Large intestine (tissue), 12 donors: ENCODE measurements at places on chromosomes 2 and 18. TPM values are rescaled to one million over a fixed set of nuclear protein-coding genes. Genes with fewer than 3 reads are reported as not detected.

DNA sequence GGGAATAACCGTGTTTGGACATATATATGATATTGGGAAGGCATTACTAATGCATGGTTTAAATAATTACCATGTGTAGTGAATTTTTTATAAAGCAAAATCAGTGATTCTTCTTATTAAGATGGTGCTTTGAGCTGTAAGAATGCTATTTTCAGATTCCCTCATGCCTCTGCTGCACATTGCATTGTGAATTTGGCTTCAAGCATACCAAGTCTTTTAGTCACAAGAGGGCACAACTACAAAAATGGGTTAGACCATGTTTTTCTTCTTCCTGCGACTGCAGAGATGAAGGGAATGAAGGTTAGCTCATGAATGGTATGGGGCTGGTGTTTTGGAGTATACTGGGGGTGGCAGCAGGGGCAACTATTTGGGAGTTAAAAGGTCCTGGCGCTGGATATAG is 320.1 kb downstream of the SLC4A3 start:
- no peak for DNase-seq

DNA sequence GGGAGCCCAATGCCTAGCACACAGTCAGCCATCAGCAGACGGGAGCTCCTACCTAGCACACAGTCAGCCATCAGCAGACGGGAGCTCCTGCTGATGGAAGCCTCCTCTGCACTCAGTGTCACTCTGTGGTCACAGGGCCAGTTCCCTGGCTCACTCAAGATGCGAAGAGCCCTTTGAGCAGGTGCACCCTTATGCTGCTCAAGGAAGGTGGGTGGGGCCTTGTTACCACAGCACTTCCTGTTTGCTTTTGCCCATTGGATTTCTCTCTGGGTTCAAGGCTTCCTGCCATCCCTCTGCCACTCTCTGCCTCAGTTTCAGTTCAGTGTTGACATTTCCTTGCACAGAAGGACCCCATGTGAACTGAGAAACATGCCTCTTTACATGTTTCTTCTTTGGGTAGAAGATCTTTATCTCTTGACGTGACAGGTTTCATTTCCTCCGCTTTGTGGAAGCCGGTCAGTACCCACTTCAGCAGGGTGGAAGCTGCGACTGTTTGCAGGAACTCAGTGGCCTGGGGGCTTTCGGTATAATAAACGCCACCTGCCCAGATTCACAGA is 11.6 kb downstream of the TRIB2 start:
- DNase-seq = no peak

GRCh38 chr18:76546436-76546835 is 51.4 kb upstream of the ZNF516 start:
- DNase-seq = no peak

- DNase-seq = no peak
Measured at GRCh38 chr2:37394263-37394662, 49.8 kb downstream of the QPCT start.

DNA sequence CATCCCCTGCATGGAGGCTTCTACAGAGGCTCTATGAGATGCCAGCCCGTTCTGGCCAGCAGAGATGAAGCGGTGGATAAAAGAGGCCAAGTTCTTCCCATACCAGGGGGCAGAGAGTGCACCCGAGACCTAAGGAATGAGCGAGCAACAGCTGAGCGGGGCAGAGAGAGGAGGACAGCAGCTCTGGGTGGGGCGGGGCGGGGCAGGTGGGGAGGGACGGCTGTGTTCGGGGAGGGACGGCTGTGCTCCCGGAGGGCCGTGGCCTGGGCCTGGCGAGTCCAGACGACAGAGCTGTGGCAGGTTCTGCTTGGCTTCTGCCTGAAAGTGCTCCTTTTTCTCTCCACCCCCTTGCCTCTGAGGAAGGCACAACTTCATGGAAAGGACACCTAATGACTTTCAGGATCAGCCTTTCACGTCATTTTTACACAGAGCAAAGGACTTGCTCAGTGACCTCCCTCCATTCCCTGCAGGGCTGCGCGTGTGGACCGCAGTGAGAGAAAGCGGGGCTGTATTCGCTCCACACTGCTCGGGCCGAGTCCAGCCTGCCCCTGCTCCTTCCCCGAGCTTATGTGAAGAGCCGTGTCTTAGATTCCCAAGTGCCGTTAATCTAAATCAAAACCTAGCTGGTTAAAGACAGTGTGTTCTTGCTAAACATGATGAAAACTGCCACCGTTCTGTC is 232.9 kb downstream of the HDAC4 start:
- DNase-seq = no peak

GRCh38 chr18:60649842-60650536 is 277.4 kb upstream of the MC4R start:
- DNase-seq = no peak

GRCh38 chr2:209960676-209961630 is 41.5 kb upstream of the RPE start:
- peak; percentile 27 for DNase-seq

- DNase-seq = no peak
Measured at GRCh38 chr18:2958819-2959298, 54.1 kb downstream of the LPIN2 start.

DNA sequence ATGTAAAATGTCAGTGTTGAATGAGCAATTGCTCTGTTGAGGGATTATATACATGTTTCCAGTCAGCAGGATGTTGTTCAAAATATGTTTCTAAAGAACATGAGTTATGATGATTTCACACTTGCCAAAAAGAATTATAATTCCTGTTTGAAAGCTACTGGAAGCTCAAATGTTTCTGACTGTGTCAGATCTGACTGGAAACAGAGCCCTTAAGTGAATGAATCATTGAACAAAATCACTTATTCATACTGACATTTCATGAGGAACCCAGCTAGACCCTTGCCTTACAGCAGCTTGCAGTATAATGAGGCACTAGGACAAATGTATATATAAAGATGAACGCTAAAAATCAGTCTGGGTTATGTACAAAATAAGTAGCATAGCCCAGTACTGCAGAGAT is 35.4 kb upstream of the ITGAV start:
- DNase-seq = no peak

Gene HOXD4
- polyA plus RNA-seq = 4.9 TPM

Gene CDK5R2
- 2.9 TPM for polyA plus RNA-seq

Gene FOXI3
- not detected for polyA plus RNA-seq

Gene LOXHD1
- 0.49 TPM for polyA plus RNA-seq

Gene MPV17
- 99.6 TPM for polyA plus RNA-seq
